Stomach (tissue), 19 donors: ENCODE measurements at places on chromosomes 7 and 10. TPM values are rescaled to one million over a fixed set of nuclear protein-coding genes. Genes with fewer than 3 reads are reported as not detected.

DNA sequence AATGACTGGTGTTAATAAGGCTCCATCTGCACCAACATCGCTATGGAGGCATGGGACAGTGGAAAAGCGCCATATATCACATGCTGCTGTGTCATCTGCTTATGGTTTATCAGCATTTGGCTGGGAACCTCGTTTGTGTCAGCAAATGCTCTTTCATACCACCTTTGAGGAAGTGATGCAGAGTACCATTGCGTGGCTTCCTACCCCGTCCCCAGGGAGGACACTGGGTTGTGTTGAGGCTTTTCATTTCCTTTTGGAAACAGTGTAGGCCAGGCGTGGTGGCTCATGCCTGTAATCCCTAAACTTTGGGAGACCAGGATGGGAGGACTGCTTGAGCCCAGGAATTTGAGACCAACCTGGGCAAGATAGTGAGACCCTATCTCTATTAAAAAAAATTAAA lies 6.8 kb downstream of the TACR2 start:
- DNase-seq: no peak

GRCh38 chr10:4902571-4903011 lies 60.6 kb upstream of the AKR1C1 start:
- no peak for DNase-seq

DNA sequence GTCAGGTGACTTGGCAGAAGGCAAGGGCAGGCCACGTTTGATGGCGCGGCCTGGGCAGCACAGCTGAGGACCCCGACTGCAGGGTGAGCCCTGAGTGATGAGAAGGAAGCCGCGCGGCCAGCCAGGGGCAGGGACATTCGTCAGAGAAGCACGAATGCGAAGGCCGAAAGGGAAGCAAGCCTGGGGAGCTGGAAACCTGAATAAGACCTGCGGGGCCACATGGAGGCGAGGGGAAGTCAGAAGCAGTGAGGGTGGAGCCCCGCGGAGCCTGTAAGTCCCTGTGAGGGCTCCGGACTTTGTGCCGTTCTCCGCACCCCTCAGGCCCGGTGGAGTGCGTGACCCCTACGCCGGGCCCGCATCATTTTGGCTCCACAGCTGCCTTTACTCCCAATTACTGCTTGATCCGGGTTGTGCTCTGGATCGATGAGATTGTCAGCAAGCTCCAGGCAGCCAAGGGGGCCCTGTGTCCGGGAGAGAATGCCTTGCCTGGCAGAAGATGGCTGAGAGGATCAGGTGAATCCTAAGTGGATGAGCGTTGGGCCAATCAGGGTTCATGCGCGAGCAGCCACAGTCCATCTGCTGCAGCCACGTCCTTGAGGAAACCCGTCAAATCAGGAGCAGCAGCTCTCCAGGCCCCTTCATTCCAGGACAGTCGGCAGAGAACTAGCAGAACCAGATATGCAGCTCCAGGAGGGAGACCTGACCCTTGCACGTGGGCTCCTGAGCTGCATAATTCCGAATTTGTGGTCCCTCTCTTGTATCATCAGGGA lies 293.3 kb upstream of the SHH start:
- no peak for DNase-seq

- no peak for DNase-seq
Observed at GRCh38 chr7:130180571-130181262, 24.5 kb downstream of the TMEM209 start.

- no peak for DNase-seq
Observed at GRCh38 chr7:92557808-92558362, 29.3 kb downstream of the RBM48 start.

DNA sequence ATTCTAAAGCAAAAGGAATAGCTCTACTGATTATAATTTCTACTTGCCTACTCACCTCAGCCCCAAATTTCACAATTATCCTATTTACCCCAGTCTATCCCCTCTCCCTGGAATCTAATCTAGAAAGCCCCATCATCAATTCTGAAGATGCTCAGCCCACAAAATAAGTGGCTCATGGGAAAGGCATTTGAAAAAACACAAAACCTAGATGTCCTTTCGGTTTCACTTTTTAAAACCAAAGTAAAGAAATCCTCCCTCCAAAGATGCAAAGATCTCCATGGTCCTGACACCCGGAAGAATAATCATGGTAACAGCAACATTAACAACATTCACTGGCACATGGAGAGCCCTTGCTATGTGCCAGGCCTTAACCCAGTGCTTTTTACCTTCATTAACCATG lies 224.8 kb downstream of the FGFR2 start:
- peak; percentile 25 for DNase-seq

DNA sequence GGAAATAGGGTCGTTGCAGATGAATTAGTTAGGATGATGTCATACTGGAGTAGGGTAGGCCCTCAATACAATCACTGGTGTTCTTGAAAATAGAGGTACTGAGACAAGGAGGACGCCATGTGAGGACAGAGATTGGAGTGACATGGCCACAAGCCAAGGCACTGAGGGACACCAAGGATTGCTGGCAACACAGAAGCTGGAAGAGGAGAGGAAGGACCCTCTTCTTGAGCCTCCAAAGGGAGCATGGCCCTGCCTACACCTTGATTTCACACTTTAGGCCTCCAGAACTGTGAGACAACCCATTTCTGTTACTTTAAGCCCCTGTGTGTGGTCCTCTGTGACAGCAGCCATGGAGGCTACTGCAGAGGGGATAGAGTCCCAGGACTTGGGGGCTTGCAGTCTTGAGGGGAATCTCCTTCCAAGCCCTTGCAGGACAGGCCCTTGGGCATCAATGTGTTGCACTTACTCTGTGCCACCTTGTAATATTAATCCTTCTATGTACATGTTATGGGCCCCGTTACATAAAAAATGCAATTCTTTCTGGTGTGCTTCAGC lies 3.7 kb upstream of the AOC1 start:
- no peak for DNase-seq

- no peak for DNase-seq
Observed at GRCh38 chr7:29906200-29907022, 83.2 kb downstream of the SCRN1 start.

Gene ENTPD1
- 13.3 TPM for total RNA-seq

Gene CRPPA
- 3.5 TPM for total RNA-seq

Gene SMO
- total RNA-seq: 18.5 TPM

GRCh38 chr10:81957976-81958375 lies 83.0 kb downstream of the NRG3 start:
- DNase-seq: peak; percentile 5

Gene CLCN1
- not detected for total RNA-seq

DNA sequence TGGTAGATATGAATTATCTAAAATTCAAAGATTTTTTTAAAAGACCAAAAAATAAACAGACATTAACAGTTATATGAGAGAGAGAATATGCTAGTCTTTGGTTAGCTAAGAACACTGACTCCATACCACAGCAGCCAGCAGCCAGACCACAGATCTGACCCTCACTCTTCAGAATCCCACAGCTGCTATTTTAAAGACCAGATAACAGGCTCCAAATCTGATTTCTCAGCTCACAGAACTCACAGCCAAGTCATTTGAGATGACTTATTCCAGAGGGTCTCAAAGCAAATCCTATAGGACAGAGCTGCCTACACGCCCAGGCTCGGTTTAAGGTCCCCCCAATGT lies 20.4 kb downstream of the NUDCD3 start:
- no peak for DNase-seq

Gene C10orf88
- 1.7 TPM for total RNA-seq

- DNase-seq: no peak
Observed at GRCh38 chr10:86390337-86391120, 23.9 kb upstream of the GRID1 start.

DNA sequence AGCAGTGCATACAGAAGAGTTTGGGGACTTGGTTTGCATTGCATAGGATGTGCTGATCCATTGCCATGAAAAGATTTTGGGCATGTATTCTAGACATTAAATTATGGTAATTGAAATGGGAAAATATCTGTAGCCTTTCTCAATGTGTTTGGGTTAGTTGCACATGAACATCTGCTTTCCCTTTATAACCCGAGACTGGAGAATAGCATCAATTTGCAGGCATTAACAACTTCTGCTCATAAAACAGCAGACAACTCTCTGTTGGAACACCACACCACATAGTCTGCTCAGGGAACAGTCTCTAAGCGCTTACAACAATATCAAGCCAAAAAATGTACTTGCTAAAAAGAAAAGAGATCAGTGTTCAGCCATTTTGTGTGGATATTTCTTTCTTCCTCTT lies 1391.1 kb upstream of the LRRTM3 start:
- no peak for DNase-seq

GRCh38 chr10:14572811-14573210 lies 201.9 kb downstream of the FAM107B start:
- no peak for DNase-seq

Gene PLAU
- total RNA-seq: 6.4 TPM

Gene LAMTOR4
- total RNA-seq: 61.7 TPM

Gene CHAT
- 8.7 TPM for total RNA-seq

- peak; percentile 76 for DNase-seq
Observed at GRCh38 chr7:17362439-17363105, 64.1 kb downstream of the AHR start.

Gene GTF2IRD1
- total RNA-seq: 11.0 TPM

Gene IDE
- total RNA-seq: 62.4 TPM

- no peak for DNase-seq
Observed at GRCh38 chr10:7515439-7515838, 104.6 kb upstream of the SFMBT2 start.

Gene FKBP6
- not detected for total RNA-seq

DNA sequence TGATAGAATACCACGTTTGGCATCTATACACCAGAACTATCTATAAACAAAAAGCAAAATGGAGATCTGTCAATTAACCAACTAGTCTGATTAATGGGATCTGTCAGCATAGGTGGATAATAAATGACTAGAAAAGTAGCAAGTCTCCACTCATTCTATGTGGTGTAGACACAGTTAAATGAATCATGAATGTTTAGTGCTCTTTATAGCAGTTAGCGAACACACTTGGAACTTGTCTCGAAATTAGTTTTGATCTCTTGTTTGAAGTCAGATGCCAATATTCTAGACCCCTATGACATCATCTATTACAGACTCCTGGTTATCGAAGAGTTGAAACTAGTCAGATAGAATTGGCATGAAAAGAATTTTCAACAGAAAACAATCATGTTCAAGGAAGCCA lies 259.7 kb downstream of the AHR start:
- DNase-seq: no peak

- DNase-seq: no peak
Observed at GRCh38 chr10:82558014-82558607, 683.1 kb downstream of the NRG3 start.

DNA sequence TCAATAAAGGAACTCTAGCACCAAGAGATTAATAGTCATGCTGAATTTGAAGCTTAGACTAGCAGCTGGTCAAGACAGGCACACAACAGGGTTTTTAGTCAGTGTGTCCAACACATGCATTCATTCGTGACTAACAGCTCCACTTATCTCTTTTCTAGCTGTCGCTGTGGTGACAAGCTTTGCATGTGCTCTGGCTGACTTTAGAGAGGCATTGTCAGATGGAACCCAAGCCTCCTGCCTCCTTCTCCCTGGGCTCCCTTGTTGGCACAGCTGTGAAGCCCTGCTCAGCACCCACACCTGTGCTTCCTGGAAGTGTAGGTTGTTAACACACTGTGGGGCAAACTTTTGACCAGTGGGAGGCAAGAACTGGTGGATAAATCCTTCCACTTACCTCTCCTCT lies 9.8 kb upstream of the AGK start:
- no peak for DNase-seq

GRCh38 chr10:6035931-6036575 lies 26.1 kb downstream of the IL2RA start:
- DNase-seq: no peak

GRCh38 chr10:105681051-105681450 lies 1040.0 kb downstream of the SORCS3 start:
- peak; percentile 41 for DNase-seq
